CD4-positive, CD25-positive, alpha-beta regulatory T cell (primary cell): ENCODE measurements at places on chromosomes 12 and 14.

DNA sequence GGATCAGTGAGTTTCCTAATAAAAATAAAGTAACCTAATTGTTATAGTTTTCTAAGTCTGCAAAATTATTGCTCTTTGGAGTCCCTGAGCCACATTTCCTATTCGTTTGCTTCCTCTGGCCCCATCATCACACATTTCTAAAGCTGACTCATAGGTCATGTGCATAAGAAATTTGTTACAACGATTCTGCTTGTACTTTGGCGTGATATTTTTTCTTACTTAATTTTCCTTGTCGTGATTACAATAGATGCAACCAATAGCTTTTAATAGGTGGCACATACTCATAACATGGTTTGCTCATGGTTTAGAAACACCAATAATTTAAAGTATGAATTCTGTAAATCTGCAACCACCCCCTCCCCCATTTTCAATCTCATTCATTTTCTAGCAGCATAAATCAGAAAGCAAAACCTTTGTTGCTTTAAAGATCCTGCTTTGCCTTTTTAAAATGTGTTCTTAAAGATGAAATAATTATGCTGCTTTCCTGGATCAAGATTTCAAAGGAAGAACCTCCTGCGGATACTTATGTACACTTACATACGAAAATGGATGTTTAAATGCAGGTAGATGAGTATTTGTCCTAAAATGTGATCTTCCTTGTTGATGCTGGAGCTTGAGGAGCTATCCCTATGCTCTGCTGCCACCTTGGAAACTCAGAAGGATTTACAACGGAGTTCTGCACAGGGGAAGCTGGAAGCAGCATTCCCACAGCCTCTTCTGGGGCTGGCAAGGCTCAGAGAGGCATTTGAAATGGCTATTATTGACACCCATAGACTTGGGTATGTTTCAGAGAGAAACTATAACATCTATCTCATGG lies 1.7 kb upstream of the FLRT2 start:
- no peak for DNase-seq

DNA sequence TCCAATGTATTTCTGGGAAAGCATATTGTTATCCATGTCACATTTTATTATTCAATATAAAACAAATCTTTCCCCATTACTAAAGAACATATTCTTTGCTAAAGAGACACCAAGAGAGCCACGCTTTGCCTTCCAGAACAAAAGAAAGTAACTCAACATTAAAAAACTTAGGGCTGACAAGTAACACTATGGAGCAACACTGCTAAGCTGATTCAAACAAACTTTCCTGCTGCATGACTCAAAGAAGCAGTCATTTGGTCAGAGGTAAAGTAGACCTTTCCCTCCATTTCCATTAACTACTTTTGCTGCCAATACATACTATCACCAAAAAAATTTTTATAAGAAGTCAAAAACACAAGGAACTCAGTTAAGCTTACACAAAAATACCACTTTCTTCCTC lies 83.0 kb downstream of the DENND5B start:
- DNase-seq, result no peak

DNA sequence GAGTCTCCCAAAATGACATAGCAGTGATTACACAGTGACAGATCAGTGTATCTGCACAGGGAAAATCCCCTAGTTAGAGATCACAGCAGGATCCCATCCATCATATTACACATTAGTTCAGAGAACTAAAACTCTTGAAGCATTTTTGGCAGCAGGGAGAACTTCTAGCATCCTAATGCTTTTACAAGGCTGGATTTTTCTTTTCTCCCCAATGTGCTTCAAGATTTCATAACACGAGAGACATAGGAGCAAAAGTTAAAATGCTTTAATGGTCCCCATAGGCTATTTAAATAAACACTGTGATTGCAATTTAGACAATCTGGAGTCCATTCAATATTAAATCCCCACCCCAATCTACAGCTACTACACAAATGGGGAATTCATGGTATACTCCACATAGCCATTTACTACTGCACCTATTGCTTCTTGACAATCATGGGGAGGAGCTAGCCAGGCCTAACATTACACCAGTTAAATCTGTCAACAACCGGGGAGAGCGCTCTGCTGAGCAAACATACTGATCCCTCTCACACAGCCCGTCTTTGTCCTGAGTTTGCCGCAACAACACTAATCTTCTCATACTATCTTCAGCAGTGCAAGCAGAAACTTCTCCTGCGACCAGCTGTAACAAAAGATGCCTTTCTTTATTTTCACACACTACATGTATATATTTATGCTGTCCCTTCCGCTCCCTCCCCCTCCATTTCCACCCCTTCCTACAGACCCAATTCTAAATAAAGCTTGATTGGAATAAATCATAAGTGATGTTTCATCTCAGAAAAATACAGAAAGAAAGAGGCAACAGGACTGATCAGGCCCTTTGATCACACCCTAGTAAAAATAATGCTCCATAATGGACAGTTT lies 120.3 kb upstream of the SOX5 start:
- DNase-seq, result no peak

DNA sequence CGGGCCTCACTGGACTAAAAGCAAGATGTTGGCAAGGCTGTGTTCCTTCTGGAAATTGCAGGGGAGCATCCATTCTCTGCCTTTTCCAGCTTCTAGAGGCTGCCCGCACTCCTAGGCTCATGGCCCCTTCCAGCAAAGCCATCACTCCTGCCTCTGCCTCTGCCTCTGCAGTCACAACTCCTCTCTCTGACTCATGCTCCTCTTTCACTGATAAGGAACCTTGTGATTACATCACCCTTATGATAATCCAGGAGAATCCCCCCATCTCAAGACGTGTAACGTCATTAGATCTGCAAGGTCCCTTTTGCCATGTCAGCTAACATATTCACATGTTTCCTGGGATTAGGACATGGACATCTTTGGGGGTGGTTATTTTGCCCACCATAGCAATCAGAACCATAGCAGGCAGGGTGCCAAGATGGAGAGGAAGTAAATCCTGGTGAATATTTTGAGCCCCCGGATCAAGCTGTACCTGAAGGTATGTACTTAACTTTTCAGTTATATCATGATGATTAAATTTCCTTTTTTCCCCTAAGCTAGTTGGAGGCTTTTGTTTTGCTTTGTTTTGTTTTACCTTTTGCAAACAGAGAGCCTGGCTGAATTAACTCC lies 123.6 kb downstream of the SCARB1 start:
- DNase-seq, result no peak

DNA sequence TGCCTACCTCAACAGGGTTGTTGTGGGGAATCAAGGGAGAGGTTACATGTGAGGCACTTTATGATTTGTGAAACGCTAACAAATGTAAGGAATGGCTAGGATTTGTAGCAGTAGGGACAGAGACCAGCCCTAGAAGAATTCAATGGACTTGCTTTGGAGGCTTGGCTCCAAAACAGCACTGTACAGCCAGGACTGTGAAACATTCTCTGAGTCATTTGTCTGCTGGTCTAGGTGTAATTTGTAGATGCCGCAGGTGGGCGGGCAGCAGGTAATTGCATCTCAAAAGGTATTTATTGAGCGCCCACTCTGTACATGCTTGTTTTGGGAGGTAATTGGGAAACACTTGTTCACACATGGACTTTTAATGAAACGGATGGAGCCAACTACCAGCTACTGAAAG lies 11.4 kb downstream of the SLC7A8 start:
- no peak for DNase-seq

DNA sequence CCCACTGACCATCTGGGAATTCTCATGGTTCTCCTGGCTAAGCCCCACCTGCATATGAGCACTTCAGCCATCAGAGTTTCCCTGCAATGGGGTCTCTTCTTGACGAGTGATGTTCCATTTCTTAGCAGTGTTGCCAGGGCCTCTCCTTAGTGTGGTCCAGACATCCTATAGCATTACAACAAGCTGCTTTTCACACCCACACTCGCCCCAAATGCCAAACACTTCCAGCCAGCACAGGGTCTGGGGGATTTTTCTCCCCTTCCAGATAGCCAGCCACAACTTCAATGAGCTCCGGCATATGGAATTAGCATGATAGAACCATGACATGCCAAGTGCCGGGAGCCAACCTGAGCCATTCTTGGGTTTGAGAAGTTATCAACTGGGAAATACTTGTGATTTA lies 267.4 kb downstream of the ZFP36L1 start:
- DNase-seq, result no peak

DNA sequence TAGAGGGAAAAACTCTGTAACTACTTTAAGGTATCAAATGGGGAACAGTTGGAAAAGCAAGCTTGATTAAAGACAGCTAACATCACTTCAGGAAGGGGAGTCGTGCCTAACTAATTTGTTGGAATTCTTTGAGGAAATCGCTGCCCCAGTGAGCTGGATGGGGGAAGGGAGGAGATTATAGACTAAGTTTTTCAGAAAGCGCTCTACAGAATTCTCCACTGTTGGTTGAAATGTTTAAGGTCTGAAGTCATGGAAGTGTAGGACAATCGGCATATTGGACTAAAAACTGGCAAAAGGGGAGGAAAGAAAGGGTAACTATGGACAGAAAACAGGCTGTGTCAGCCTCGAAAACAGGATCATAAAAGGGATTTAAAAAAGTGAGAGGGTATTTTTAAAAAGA lies 229.9 kb upstream of the HMGA2 start:
- no peak for DNase-seq

DNA sequence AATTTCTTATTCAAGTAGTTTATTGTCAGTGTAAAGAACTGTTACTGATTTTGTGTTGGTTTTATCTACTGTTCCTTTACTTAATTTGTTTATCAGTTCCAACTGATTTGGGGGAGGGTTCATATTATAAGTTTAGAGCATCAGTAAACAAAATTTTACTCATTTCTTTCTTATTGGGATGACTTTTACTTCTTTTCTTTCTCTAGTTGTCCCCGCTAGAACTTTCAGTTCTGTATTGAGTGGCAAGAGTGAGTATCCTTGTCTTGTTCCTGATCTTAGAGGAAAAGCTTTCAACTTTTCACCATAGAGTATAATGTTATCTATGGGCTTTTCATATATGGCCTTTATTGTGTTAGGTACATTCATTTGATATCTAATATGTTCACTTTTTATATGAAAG lies 584.1 kb downstream of the LRFN5 start:
- DNase-seq, result no peak

DNA sequence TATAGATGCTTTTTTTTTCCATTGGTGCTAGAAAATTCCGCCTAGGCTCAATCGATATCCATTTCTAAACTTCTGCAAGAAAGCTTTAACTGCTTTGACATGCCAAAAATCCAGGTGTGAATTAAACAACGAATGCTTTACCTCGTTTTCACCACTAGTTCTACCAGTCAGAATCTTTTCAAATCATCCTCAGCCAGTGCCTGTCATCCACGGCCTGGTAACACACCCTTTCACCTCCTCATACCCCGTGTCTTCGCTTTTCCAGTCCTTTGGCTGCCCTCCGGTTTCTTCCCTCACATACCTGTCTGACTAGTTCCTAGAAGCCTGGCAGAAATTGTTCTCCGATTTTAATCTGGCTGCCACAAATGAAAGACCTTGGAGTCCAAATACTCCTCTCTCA lies 1.4 kb upstream of the PHC1 start:
- peak; percentile 32 for DNase-seq

- DNase-seq, result no peak
Measured at GRCh38 chr12:3002646-3003045, 43.4 kb downstream of the TEAD4 start.

DNA sequence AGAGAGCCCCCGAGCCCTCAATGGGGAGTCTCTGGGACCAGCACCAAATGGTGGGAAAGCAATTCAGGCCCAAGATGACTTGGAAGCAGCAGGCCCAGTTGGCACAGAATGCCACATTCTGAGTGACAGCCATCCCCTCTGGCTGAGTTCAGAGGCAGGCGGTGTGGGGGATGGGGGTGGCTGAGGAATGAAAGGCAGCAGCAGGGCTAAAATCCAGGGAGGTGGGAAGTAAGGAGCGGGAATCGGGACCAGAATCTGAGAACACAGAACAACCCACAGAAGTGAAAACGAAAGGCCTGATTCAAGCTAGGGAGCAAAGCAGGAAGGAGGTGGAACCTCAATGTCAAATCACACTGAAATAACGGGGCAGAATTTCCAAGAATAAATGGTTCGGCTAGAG lies 171.2 kb downstream of the CALM1 start:
- DNase-seq, result peak; percentile 4

DNA sequence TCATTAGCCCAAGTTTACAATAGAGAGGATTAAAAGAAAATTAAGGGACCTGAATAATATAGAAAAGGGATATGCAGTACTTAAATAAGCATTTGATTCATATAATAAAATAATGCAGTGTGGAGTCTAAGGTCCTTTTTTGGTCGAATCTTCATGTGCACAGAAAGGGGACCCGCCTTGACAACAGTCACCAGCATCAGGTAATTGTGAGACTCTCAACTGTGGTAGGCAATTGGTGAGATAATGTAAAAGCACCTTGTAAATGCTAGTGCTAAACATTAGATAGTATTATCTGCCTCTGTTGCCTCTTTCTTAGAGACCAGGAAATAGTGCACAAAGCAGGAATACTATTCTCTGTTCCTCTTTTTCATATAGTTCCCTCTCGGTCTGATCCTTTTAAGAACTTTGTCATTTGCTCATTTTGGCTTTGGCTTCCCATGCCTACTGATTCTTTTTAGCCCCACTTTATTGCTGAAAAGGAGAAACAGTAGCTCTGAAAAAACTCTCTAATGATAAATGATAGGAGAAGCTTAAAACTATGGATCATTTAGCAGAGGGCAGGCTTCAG lies 17.5 kb downstream of the CHPT1 start:
- no peak for DNase-seq

DNA sequence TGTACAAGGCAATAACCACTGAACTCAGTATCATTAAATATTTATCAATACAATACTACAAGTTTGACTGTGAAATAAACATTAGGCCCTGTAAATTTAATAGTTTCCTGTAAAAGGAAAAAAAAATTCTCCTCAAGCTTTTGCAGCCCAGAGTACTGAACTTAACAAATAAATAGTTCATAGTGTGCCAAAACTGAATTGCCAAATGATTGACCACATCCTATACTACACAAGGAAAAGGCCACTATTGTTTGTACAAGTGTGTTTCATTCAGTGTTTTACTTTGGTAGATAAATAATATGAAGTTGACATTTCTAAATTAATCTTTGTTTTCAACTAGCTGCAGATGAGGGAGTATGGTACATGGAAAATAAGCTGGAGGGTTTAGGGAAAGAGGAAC lies 379.6 kb downstream of the FLRT2 start:
- DNase-seq, result no peak

- DNase-seq, result no peak
Measured at GRCh38 chr12:26686408-26686807, 146.6 kb downstream of the ITPR2 start.

- no peak for DNase-seq
Measured at GRCh38 chr14:52429451-52429850, 115.3 kb downstream of the PTGER2 start.

GRCh38 chr12:116919706-116920485 lies 9.1 kb downstream of the FBXW8 start:
- DNase-seq, result no peak

- DNase-seq, result no peak
Measured at GRCh38 chr12:116628989-116629388, 69.8 kb downstream of the MAP1LC3B2 start.

GRCh38 chr12:91189516-91189915 lies 6.9 kb upstream of the DCN start:
- no peak for DNase-seq

GRCh38 chr12:51470116-51470515 lies 45.5 kb downstream of the SLC4A8 start:
- DNase-seq, result no peak
